ENCODE measurements at places on chromosomes 11 and 22.

DNA sequence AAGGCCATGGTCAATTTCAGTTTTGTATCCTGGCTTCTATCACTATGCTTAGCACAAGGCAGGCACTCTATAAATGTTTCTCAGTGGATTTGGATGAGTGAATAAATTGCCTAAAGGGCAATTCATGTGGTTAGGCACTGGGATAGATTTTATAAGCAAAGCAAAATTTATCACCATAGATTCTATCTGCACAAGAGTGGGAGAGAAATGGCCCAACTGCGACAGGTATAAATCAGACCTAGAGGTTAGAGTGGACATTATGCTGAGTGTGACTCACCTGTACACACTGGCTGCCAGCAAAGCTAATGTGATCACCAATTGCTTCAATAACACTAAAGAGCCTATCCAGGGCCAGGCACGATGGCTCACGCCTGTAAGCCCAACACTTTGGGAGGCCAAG is 514.0 kb downstream of the BUD13 start:
- DNase-seq: no peak

- no peak for DNase-seq
Observed at GRCh38 chr11:76193219-76193618, 13.1 kb downstream of the WNT11 start.

DNA sequence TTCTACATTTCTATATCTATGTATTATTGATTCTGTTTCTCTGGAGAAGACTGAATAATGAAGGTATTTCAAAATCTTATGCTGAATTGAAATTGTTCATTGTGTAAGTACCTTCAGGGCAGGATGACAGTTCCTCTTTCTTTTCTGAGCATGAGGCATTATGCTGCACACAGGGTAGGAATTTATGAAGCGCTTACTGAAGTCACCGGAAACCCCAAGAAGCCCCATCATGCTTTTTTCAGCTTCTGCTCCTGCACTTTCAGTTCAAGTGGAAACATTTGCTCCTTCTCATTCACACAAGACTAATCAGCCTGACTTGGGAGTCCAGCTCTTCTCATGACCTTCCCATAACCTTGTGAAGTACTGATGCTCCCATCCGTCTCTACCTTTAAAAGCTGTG is 314.7 kb upstream of the SORL1-AS1 start:
- no peak for DNase-seq

DNA sequence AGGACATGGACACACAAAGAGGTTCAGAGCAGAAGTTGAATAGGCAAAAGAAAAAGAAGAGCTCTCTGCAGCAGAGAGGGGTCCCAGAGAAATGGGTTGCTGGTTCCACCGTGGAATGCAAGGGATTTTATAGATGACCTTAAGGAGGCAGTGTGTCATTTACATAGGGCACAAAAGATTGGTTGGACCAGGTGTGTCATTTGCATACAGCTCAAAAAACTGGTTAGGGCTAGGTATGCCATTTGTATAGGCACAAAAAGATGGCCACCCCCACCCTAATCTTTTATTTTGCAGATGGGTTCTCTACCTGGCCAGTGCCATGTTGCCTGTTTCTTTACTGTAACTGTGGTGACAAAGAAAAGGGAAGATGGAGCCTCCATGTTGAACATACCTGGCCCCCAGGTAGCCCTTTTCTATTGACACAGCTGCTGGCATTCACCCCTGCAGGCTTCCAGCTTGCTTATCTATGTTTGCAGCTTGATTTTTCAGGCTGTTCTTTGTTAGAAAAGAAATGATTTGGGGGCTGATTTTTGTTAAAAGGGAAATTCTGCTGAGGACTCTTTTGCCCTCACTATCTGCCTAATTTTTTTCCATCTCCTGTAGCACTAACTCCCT is 3.1 kb upstream of the CAVIN3 start:
- no peak for DNase-seq

DNA sequence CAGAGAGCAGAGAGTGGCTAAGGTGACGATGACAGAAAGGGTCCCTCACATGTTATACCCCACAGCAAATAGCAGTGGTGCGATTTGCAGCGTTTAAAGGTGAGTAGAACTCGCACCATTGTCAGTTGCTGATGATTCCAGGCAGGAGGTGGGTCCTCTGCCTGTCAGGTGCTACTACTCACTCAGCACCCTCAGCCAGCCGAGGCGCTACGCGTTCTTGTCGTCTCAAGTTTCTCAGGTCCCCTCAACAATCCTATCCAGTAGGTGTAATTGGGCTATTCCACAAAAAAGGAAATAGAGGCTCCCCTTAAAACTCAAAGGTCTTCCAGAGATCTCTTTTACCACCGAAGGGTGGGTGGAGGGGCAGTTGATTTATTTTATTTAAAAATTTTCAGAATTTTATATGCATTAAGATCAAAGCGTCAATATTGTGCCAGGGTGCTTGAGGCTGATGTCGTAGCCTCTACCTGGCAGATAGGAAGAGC is 18.3 kb downstream of the ELF5 start:
- no peak for DNase-seq

DNA sequence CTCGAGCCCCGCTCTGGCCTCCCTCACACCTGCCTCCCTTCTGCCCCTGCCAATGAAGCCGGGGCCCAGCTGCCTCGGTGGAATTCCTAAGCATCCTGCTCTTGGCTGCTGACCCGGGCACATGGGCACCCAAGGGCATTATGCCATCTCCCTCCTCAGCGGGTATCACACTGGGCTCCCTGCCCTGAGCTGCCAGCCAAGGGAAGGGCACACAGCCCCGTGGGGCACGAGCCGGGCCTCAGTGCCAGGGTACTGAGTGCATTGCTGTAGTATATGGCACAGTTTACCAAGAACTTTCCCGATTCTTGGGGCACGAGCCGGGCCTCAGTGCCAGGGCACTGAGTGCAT is 43.8 kb upstream of the JAM3 start:
- DNase-seq: no peak

- DNase-seq: no peak
Observed at GRCh38 chr11:116596346-116597260, 176.2 kb downstream of the BUD13 start.

DNA sequence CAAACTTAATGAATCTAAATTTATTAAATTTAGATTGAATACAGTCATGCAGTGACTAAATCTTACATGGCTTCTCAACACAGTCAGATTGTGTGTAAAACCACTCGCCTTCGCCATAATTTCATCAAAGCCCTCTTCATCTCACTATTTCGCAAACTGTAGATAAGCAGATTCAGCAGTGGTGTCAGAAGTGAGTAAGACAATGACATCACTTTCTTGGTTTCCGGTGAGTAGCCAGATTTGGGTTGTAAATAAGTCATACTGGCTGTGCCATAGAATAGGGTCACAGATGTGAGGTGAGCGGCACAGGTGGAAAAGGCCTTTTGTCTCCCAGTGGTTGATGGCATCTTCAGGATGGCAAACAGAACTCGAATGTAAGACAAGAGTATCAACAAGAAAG is 3.4 kb downstream of the OR10A6 start:
- no peak for DNase-seq

- DNase-seq: no peak
Observed at GRCh38 chr11:133826866-133827265, 18.4 kb downstream of the SPATA19 start.

- DNase-seq: no peak
Observed at GRCh38 chr11:42674436-42674835, 637.4 kb upstream of the API5 start.

DNA sequence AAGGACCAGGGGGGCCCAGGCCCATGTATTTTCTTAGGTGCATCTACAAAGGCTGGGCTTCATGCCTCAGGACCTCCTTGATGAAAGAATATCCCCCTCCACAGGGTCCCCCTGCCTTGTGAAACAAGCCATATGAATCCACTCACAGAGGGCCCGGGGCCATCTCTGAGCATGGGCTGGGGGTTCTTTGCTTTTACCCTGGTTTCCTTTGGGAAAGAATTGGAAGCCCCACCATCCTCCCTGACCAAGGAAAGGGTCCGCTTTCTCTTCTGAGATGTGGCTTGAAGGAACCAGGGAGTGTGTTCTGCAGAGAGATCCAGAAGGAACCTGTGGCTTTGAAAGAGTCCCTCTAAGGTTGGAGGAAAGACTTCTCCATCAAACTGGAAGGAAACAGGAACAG is 9.2 kb upstream of the ANO1 start:
- DNase-seq: no peak

DNA sequence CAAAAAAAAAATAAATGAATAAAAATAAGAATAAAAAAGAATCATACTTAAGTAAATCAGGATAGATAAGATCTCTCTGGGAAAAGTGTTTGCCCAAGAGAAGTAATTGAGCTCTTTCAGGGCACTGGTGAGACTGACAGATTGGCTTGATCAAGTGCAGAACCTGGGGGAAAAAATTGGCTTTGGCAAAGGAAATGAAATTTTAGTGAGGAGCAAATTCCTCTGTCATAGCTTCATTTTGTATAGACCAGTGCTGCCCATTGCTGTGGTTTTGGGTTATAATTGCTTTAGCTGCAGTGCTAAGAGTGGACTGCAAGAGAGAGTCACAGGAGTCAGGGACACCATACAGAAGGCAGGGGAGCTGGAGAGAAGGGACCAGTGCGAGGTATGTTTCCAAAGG is 35.7 kb downstream of the SFI1 start:
- no peak for DNase-seq

DNA sequence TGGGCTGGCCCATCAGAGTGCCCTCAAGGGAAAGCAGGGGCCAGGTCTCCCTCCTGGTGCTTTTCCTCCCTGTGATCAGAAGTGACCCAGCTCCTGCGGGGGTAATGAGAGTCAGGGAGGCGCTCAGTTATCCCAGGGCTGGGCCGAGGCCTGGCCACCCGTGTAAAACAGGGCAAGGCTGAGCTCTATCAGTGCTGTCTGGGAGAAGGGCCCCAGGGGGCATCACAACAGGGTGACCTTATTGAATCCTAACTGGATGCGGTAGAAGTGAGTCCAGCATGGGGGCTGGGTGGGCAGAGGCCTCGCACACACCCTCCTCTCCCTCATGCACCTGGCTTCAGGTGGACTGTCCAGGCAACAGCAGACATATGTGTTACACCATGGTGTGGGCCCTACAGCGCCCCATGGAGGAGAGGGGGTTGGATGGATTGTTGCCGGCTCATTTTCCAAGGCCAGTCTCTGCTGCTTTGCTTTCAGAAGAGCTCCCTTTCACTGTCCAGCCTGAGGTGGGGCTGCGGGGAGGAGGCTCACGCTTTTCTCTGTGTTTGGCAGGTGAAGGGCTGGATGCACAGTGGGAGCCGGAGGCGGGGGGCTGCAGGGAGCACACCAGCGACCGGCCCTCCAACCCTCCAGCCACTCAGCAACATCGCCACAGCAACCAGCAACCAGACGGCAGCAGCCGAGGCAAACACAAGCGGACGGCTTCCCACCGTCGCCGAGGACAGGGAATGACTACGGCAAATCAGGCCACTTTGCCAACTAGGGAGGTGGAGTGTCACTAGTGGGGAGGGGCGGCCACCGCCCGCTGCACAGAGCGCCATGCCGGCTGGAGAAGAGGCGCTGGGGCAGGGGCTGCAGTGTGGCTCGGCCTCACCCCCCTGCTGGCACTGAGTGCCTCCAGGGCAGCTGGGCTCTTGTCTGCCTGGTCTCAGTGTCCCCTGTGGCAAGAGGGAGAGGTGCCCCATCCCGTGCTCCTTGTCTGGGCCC is 24.7 kb downstream of the GNAZ start:
- DNase-seq: no peak

DNA sequence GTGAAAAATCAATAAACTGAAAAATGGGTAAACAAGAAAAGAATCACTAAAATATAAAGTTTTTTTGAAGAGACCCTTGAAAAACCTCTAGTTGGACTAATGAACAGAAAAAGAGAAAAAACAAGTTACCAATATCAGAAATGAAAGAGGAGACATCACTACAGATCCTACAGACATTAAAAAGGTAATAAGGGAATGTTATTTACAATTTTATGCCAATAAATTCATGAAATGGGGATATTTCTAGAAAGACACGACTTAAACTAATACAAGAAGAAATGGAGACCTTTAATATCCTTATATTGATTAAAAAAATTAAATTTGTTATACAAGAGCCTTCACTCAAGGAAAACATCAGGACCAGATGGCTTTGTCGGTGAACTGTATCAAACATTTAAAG is 109.4 kb downstream of the TBC1D22A start:
- DNase-seq: no peak

GRCh38 chr11:117818041-117818873 is 6.3 kb downstream of the FXYD2 start:
- no peak for DNase-seq

All from foreskin fibroblast (primary cell).